Hematopoietic multipotent progenitor cell treated with erythropoietin and hydrocortisone succinate and interleukin-3 and kit ligand, for 15 days (in vitro differentiated cells): ENCODE measurements at places on chromosomes 16 and 17.

- no peak for DNase-seq
These were observed 27.4 kb downstream of the SNX11 start for GRCh38 chr17:48134912-48135480.

GRCh38 chr17:62765351-62765750 is 42.8 kb downstream of the MARCHF10 start:
- DNase-seq: no peak

- no peak for DNase-seq
These were observed 43.0 kb downstream of the TRARG1 start for GRCh38 chr17:1322480-1322879.

DNA sequence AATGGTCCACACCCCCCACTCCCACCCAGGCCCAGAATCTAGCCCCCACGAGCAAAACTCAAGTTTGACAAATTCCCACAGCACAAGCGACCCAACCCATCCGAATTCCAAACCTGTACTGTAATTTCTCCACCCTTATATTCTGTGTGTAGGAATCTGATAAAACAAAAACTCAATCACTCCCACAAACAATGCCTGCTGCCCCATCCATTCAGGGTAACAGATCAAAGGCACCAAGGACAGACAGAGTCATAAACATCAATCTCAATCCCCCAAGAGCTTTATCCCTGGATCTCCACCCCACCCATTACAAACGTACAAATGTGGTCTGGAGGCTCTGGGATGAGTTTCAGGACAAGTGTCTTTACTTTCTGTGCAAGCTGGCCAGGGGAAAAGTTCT is 157.8 kb downstream of the AXIN2 start:
- DNase-seq: no peak

GRCh38 chr17:55825213-55825612 is 74.4 kb downstream of the PCTP start:
- peak; percentile 4 for DNase-seq

DNA sequence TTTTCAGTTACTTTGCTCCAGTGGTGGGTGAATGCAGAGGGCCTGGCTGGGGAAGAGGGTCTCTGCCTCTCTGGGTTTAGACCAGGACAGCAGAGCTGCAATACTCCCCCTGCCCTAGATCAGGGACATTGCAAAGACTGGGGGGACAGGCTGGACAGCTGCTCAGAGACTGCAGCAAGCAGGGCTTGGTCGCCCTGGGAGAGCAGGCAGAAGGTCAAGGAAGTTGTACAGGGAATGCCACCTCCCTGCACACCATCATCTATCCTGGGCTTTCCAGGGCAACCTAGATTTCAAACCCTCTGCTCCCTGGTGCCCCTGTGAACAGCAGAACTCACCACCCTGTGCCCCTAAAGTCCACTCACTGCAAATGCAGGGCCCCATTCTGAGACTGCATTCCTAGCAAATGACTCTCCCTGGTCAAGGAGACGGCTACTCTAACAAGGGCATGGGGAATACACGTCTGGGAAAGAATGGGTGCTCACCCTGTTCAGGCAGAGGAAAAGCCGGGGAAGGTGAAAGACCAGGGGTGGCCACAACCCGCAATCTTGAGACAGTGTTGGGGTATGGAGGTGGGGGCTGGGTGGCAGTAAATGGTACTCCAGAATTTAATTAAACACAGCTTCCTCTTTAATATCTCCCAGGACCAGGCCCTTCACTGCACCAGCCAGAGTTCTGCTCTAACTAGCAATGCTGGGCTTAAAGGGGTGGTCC is 1.0 kb downstream of the KIFC3 start:
- no peak for DNase-seq

DNA sequence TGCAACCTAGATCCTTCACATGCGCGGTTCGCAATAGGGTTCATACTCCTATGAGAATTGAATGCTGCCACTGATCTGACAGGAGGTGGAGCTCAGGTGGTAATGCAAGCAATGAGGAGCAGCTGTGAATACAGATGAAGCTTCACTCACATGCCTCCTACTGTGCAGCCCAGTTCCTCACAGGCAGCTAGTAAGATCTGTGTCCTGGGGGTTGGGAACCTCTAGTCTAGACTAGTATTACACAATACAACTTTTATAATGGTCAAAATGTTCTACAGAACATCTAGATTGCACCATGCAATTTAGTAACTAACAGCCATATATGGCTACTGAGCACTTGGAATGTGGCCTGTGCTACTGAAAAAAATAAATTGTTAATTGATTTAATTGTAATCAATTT is 26.7 kb downstream of the ABCA5 start:
- DNase-seq: no peak

- DNase-seq: no peak
These were observed 63.4 kb upstream of the ZNF423 start for GRCh38 chr16:49919327-49919726.

DNA sequence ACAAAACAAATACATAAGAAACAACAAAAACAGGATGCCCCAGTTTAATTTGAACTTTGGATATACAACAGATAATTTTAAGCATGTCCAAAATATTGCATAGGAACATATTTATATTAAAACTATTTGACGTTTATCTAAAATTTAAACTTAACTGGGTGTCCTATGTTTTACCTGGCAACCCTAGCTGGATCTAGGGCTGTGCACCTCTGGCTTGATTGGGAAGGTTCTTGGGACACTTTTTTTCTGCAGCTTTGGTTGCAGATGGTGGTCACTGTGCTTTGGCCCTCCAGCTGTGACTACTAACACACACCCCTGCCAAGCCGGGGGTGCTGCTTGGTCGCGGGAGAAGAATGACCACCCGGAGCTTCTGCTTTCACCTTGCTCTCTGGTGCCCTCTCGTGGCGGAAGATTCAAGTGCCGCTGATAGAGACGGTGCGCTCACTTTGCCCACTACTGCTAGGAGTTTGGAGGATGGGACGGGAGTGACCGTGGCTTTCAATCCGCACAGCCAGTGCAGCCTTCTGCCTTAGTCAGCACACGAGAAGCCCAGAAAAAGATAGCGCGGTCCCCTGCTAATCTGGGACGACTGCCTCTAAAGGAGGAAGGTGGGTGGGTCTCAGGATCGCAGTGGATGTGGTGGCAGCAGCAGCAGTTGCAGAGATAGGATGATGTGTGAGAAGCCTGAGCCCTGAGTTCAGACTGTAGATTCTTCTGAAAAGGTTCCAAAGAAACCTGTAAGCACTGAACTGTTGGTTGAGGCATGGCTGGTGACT is 6.7 kb downstream of the SPACA3 start:
- peak; percentile 78 for DNase-seq

- no peak for DNase-seq
These were observed 5.6 kb downstream of the KCTD13 start for GRCh38 chr16:29920288-29921033.

DNA sequence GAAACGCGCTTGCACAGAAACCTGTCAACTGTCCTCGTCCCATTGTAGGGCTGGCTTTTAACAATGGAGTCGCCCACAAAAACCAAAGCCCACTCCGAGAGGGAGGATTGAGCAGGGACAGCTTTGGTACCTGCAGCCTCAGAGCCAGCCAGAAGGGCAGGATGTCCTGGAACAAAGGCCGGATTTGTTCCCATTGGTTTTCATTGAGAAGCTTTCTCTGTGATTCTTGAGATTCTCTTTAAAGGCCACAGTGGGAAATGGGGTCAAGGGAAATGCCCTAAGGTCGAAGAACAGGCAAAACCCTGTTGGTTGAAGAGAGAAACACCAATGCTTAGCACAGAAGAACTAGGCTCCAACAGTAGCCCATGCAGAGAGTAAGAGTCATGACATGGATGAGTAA is 65.4 kb downstream of the C16orf78 start:
- DNase-seq: no peak

DNA sequence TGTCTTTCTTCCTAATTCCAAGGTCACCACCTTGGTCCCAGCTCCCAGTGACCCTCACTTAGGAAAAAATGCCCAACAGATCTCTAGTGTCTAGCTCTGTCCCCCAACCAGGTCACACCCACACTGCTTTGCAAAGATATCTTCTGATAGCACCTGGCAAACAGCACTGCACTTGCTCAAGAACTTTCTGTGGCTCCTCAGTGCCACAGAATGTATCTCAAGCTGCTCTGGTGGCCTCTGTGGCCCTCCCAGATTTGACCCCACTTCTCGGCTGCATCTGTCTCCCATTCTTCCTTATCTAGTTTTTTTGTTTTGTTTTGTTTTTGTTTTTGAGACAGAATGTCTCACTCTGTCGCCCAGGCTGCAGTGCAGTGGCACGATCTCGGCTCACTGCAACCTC is 5.0 kb downstream of the ZNF688 start:
- DNase-seq: no peak

- no peak for DNase-seq
These were observed 16.3 kb downstream of the NACA2 start for GRCh38 chr17:61574542-61575351.

GRCh38 chr16:84040823-84041820 is 1.5 kb downstream of the SLC38A8 start:
- DNase-seq: no peak

DNA sequence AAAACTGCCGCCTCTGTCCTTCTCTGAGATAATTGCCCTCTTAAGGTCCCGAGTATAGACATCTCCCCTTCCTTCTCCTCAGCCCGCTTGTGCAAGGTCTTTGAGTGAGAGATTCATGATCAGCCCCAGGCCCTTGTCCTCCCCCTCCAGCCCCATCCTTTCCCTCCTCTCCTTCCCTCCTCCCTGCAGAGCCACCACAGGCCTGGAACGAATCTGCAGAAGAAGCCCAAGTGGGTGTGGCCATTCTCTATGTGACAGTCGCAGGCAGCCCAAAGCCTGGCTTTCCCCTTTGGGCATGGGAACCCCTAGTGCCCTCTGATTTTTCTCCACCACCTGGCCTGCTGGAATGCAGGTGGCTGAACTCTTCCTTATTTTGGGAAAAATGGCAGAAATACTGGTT is 7.2 kb upstream of the NDRG4 start:
- DNase-seq: no peak

- no peak for DNase-seq
These were observed 1.4 kb upstream of the ORAI3 start for GRCh38 chr16:30947541-30947858.

DNA sequence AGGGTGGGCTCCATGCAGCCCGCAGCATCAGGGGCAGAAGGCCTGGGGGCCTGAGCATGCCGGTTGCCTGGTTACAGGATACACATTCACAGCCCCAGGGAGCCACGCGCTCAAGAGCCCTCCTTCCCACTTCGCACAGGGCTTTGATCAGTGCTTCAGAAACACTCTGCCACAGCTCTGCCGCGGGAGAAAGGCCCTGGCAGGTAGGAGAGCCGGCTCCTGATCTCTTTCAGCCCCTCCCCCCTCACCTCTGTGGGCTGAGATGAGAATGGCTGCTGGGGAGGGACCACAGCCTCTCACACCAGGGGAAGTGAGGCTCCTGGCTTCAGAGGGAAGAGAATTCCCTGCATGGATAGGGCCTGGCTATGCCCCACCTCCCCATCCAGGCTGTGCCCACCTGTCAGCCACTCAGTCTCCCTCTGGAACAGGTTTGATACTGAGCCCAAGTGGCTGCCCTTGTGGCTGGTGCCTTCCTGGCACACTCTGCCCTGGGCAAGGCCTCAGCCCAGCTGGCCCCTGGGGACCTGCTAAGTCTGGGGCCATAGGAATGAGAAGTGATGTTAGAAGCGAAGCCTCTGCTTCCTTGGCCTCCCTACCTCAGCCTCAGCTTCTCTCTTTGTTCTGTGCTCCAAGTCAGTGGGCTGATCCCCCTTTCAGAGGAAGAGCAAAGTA is 8.6 kb downstream of the DOK4 start:
- no peak for DNase-seq

- DNase-seq: peak; percentile 9
These were observed 90.6 kb upstream of the FBXO47 start for GRCh38 chr17:39057701-39058206.

- DNase-seq: no peak
These were observed 27.8 kb upstream of the TAC4 start for GRCh38 chr17:49875685-49876084.

DNA sequence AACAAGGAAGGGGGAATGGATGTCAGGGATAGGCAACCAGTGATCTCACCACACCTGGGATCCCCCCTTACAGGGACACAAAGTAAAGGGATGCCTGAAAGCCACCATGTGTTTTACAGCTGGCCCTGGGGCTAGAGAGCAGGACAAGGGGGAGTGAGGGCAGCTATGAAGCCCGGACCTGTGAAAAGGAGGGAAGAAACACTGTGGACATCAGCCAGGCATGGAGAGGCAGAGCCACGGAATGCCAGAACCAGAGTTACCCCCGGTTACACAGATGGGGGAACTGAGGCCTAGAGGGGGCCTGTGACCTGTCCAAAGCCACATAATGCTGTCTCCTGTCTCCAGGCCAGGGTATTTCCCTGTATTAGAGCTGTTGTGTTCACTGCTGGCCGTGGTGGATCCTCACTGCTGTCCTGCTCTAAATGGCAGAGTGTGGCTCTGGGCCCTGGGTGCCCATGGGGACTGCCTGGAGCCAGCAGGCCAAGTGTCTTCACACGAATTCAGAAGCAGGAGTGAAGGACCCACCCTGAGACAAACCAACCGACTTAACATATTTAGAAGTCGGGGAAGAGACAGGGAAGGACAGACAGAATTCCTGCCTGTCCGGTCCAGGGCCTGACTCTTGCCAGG is 29.7 kb upstream of the ITGA3 start:
- DNase-seq: no peak

DNA sequence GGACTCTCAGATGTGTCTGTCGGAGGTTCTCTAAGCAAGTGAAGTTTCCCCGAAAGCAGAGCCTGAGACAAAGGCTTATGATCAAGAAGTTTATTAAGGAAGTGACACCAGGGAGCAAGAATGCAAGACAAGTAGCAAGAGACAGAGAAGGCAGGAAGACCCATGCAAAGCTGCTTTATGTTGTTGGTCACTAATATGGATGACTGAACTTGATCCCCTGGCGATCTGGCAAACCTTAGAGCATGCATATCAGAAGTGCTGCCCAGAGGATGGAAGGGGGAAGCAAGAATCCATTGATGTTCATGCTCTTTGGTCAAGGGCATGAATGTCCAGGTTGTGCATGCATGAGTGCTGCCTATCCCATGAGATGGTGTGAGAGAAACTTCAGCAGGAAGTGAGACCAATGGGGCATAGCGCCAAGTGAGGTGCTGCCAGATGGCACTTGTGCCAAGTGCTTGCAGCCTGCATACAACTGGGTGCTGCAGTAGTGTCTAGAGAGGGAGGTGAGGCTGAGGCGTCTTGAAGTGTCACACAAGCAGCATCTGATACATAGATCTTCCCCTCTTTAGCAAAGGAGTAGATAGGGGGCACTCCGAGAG is 176.5 kb downstream of the SALL1 start:
- no peak for DNase-seq

DNA sequence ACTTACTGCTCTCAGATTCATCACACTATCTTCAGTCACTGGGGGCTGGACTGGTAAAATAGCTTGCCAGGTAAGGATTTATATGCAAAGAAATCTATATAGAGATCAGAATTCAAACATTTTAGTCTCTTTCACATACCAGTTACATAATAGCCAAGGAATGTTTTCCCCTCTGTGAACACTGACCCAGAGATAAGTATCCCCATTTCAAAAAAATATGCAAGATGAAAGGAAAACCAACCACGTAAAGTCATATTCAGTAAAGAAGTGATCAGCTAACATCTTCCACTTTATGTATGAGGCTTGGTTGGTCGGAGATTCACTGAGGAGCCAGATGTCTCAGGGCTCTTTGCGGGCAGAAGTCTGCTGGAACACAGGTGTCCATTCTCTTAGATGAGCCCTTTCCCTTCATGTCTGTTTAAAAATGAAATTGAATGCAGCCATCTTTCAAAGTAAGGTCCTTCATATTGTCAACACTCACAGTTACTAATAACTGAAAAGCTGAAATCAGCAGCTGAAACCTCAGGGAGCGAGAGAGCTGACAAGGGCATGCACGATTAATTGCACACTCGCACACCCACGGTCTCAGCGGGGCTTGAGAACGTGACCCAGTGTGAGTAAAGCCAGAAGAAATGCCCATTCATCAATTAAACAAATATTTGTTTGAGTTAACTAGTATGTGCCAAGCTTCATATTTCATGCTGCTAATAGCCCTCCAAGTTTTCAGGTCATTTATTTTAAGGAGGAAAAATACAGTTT is 161.2 kb downstream of the MRTFB start:
- no peak for DNase-seq
